ENCODE measurements at places on chromosomes 2 and 18. TPM values are rescaled to one million over a fixed set of nuclear protein-coding genes. Genes with fewer than 3 reads are reported as not detected.

GRCh38 chr18:21484851-21485636 lies 115.5 kb downstream of the ESCO1 start:
- no peak for DNase-seq

GRCh38 chr2:152550386-152550785 lies 166.9 kb downstream of the PRPF40A start:
- DNase-seq, result no peak

- DNase-seq, result no peak
Observed at GRCh38 chr2:53445383-53446070, 322.1 kb upstream of the CHAC2 start.

FBXO41 gene
- total RNA-seq, result 16.5 TPM

DNA sequence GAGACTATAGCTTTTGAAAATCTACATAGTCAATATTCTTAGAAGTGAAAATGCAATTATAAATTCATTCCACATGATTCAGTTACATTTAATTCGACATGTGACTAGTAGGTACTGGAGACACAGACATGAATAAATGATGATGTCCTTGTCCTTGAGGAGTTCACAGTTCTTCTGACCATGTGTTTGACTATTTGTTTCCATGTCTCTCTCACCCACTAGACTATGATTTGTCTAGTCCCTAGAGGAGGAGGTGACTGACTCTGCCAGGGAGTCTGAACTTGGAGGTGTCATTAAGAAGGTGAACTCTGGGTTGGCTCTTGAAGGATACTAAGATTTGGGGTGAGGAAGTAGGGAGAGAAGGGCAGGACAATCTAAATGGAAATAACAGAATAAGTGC lies 20.7 kb upstream of the UGP2 start:
- no peak for DNase-seq

- no peak for DNase-seq
Observed at GRCh38 chr2:38560092-38560491, 42.6 kb downstream of the HNRNPLL start.

GRCh38 chr2:64311948-64312621 lies 141.9 kb upstream of the LGALSL start:
- peak; percentile 56 for DNase-seq

IL1RL1 gene
- not detected for total RNA-seq

GRCh38 chr2:60961457-60961856 lies 56.1 kb upstream of the PEX13 start:
- no peak for DNase-seq

GCC2 gene
- total RNA-seq, result 36.2 TPM

GRCh38 chr2:21251216-21251980 lies 127.6 kb downstream of the TDRD15 start:
- peak; percentile 10 for DNase-seq

GRCh38 chr2:24613154-24613814 lies 122.2 kb downstream of the NCOA1 start:
- peak; percentile 89 for DNase-seq

- no peak for DNase-seq
Observed at GRCh38 chr2:46737577-46737976, 178.0 kb downstream of the MCFD2 start.

GRCh38 chr2:75707901-75708300 lies 2.8 kb downstream of the GCFC2 start:
- DNase-seq, result no peak

- peak; percentile 34 for DNase-seq
Observed at GRCh38 chr2:96870626-96871255, 861 bp upstream of the SEMA4C start.

GRCh38 chr2:217932803-217933616 lies 69.8 kb downstream of the TNS1 start:
- peak; percentile 39 for DNase-seq

DNA sequence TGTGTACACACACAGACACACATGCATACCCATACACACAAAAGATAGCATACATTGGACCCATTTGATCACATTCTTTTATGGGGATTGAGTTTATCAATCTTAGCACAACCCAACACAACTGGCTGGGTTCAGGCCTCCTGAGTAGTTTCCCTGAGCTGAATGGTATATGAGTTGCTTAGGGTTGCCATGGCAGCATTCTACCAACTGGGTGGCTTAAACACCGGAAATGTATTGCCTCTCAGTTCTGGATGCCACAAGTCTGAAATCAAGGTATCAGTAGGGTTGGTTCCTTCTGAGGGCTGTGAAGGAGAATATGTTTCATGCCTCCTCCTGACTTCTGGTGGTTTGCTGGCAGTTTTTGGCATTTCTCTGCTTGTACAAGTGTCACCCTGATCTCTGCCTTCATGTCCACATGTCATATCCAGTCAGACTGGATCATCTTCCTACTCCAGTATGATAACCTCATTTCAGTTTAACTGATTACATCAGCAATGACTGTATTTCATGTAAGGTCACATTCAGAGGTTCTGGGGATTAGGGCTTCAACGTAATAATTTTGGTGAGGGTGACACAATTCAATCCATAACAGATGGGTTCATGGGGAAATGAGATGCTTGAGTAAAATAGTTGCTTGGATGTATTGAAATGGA lies 212.7 kb downstream of the KCNE4 start:
- DNase-seq, result peak; percentile 5

- DNase-seq, result no peak
Observed at GRCh38 chr2:67258122-67258521, 139.0 kb upstream of the ETAA1 start.

- no peak for DNase-seq
Observed at GRCh38 chr2:119254601-119255080, 31.0 kb downstream of the STEAP3 start.

GRCh38 chr18:73881396-73881917 lies 266.2 kb downstream of the FBXO15 start:
- DNase-seq, result no peak

DNA sequence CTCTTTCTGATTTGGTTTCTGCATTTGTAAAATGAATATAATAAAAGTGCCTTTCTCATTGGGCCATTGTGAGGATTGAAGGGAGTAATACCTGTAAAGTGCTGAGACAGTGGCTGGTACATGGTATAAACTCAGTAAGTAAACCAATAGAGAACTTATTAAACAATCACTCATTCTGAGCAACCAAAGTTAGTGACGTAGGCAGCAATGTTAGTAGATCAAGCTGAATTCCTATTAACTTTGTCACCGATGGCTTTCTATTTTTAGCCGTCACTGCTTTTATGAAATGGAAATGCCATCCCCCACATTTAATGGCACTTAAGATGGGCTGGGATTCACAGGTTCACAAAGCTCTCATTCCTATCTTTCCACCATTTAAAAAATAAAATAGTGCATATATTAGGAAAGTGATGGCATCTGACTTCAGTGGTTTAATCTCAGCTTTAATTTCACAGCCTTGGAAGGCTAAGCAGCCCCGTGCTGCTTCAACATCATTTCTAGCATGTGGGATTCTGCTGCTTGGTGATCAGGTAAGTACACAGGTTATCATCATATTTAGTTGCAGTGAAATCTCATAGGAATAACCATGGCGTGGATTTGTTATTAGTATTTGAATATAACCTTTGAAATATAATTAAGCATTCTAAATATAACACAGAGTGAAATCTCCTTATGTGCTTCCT lies 17.6 kb upstream of the PPP4R1 start:
- no peak for DNase-seq

DNA sequence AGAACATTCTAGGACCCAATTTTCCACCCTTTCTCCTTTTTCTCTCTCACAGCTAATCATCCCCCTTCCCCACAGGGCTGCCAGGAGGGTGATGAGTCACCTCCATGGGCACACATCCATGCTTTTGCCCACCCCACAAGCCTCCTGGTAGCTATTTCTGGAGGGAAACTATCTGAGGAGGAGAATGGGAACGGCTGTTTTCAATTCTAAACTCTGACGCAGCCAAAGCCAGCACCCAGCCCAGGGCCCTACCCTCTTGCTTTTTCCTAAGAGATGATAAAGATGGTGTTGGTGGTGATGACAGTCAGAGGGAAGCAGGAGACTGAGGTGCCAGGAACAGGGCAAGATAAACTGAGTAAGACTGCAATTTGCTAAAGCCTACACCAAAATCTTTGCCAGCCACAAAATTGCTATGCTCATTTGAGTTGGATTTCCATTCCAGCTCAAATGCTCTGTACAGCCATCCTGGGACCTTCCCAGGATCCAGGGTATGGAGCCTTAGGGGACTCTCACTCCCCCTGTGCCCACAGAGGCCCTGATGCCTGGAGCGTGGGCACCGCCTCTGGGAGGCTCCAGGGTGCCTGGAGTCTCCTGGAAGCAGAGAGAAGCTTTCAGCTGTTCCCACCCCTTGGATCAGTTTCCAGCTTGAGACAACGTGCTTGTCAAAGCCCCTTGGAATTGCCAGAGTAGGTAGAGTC lies 62.0 kb upstream of the FZD7 start:
- DNase-seq, result no peak

- no peak for DNase-seq
Observed at GRCh38 chr2:229160180-229160579, 110.9 kb downstream of the PID1 start.

TM4SF20 gene
- total RNA-seq, result not detected

LONRF2 gene
- total RNA-seq, result 0.24 TPM

DNA sequence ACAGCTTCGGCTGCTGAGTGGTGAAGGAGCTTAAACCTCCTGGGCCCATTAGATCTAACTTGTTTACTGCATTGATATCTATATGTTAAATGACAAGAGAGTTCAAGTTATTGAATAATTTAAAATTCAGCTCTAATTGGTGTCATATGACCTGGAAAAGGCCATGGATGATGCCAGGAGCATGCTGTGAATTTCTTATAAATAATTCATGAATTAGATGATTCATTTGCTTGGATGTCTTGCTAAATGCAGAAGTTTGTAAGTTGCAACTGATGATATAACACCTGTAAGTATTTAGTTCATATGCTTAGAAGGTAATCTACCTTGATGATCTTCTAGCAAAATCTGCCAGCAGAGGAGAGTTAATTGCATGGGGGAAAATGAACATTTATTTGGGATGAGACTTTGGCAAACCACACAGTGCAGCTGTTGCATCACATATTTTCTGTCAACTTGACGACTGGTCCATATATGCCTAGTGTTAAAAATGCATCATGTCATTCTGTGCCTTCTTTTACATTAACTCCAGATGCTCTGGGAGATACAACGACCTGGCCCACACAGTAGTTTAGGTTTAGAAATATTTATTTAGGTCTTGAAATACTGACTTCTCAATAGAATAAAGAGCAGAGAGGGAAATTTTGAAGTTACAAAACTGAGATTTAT lies 226.3 kb downstream of the KIAA1328 start:
- DNase-seq, result no peak

GPR75 gene
- total RNA-seq, result 4.1 TPM

UPP2 gene
- total RNA-seq, result not detected

DNA sequence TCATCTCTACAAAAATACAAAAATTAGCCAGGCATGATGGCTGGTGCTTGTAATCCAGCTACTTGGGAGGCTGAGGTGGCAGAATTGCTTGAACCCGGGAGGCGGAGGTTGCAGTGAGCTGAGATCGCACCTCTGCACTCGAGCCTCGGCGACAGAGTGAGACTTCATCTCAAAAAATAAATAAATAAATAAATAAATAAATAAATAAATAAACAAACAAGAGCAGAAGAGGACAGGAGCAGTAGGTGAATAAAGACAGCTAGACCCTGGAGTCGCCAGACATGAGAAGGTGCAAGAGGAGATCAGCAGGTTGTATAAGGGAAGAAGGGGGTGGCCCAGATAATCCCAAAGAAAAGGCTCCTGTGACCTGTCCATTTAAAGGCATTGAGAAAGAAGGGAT lies 12.3 kb downstream of the LAMA1 start:
- no peak for DNase-seq

GRCh38 chr2:23828256-23828980 lies 98.5 kb downstream of the ATAD2B start:
- DNase-seq, result no peak

- no peak for DNase-seq
Observed at GRCh38 chr2:126795656-126796055, 103.0 kb upstream of the TEX51 start.

LRATD1 gene
- total RNA-seq, result 5.7 TPM

GRCh38 chr2:215542690-215543089 lies 106.8 kb upstream of the FN1 start:
- no peak for DNase-seq

GRCh38 chr2:3443506-3444084 lies 64.1 kb downstream of the TRAPPC12 start:
- DNase-seq, result peak; percentile 60

DNA sequence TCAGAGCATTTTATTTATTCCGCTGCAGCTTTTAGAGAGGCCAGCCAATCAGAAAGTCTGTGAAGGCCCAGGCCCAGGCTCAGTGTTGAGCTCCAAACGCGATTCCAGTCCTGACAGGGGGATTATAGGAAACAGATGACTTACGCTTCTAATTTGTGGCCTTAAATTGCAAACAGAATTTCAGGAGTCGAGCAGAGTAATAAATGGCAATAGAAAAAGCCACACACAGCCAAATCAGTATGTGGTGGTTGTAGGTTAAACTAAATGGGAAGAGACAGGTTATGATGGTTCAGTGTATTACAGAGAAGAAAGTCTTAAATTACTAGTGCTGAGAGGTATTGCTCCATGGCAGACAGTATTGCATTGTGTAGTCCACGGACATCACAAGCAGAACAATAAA lies 131.0 kb upstream of the ZEB2 start:
- peak; percentile 19 for DNase-seq

TDRD15 gene
- 0.07 TPM for total RNA-seq

REG1B gene
- total RNA-seq, result not detected
